Keratinocyte (primary cell): ENCODE measurements at places on chromosomes 4 and X.

DNA sequence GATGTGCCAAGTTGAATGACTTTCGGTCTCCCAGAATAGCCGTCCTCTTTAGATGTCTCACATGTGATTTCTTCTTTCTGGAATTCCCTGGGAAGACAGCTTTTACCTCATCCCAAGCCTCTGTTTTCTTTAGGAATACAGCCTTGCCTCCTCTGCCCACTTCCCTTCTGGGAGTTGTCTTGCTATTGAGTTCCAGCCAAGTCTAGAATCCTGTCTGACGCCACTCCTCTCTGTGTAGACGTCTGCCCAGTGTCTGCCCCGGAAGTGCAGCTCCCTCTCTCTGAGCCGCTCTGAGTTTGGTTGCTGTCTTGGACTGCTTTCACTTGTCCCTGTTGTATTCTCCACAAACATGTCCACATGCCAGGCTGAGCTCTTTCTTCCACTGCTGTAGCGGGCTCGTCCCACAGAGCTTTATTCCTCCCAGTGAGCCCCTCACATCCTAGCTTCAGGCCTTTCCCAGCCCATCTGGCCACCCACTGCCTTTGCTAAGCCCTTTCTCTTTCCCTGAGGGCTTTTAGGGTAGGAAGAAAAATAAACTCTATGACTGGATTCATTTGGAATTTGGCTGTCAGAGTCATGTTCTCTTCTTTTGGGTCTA, 9.0 kb upstream of the IGFBP7 start:
- no peak overlapping the region for H3K4me3 ChIP-seq
- H3K27ac ChIP-seq = peak overlapping the region; percentile 66
- DNase-seq = no peak
- H3K4me1 ChIP-seq = peaks cover 14% of the 10 kb centered on the region
- H3K36me3 ChIP-seq = no peaks in the 10 kb centered on the region
- no peaks in the 10 kb centered on the region for H3K27me3 ChIP-seq

- no peak overlapping the region for H3K27ac ChIP-seq
- DNase-seq = no peak
- peaks cover 5% of the 10 kb centered on the region for H3K27me3 ChIP-seq
Observed at GRCh38 chr4:143618811-143619210, 81.7 kb downstream of the FREM3 start.

GRCh38 chrX:111830571-111830970, 45.4 kb upstream of the TRPC5OS start:
- no peaks in the 10 kb centered on the region for H3K36me3 ChIP-seq
- no peak overlapping the region for H3K27ac ChIP-seq
- no peak for DNase-seq
- H3K4me1 ChIP-seq = no peaks in the 10 kb centered on the region
- no peaks in the 10 kb centered on the region for H3K27me3 ChIP-seq

DNA sequence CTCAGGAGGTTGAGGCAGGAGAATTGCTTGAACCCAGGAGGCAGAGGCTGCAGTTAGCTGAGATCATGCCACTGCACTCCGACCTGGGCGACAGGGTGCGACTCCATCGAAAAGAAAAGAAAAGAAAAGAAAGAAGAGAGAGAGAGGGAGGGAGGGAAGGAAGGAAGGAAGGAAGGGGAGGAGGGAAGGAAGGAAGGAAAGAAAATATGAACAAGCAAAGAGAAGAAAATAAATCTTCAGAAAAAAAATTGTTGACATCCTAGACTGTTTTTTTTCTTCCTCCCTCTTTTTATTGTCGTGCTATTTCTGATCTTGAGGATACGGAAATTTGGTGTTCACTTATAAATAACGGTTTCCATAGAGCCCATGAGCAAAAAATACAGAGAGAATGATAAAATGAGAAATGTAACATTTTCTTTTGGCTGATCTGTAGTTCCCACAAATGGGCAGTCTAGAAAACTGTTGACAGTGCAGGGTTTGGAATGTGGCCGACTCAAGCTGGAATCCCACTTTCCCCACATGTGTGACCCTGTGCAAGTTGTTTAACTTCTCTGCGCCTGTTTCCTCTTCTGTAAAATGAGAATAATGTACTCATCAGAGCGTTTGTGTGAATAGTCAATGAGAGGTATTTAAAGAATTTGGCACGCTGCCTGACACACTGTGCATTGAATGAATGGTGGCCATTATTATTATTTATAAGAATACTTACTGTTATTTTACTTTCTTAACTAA, 19.4 kb downstream of the SORBS2 start:
- H3K27ac ChIP-seq = no peak overlapping the region
- H3K27me3 ChIP-seq = no peaks in the 10 kb centered on the region
- H3K4me3 ChIP-seq = no peak overlapping the region
- no peaks in the 10 kb centered on the region for H3K36me3 ChIP-seq

GRCh38 chr4:70691661-70692060, 3.3 kb downstream of the UTP3 start:
- H3K27ac ChIP-seq = no peak overlapping the region
- H3K4me1 ChIP-seq = peaks cover 19% of the 10 kb centered on the region
- H3K4me3 ChIP-seq = no peak overlapping the region
- no peaks in the 10 kb centered on the region for H3K27me3 ChIP-seq

GRCh38 chr4:149409146-149409545, 406.5 kb downstream of the IQCM start:
- H3K27me3 ChIP-seq = no peaks in the 10 kb centered on the region
- no peaks in the 10 kb centered on the region for H3K36me3 ChIP-seq
- DNase-seq = peak; percentile 44
- peak overlapping the region; percentile 79 for H3K27ac ChIP-seq
- H3K4me3 ChIP-seq = no peak overlapping the region
- H3K4me1 ChIP-seq = peaks cover 14% of the 10 kb centered on the region

DNA sequence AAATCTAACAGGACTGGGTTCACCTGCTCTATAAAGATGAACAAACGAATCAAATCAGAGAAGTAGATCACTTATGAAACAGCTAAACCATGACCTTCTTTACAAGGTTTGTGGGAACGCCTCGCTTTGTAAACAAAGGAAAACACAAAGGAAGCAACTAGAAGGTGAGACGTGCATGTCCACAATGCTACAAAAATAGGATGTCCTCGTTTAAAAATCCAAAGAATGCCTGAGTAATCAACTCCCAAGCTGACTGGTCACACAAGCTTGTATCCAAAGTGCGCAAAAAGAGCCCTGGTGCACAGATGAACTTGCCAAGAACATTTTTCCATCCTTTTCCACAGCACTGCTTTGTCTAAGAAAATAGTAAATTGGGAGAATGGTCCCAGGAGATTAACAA, 6.3 kb upstream of the SH3KBP1 start:
- DNase-seq = no peak
- no peak overlapping the region for H3K4me3 ChIP-seq
- no peak overlapping the region for H3K27ac ChIP-seq
- no peaks in the 10 kb centered on the region for H3K27me3 ChIP-seq
- peaks cover 3% of the 10 kb centered on the region for H3K4me1 ChIP-seq

GRCh38 chr4:138981930-138982390, 33.6 kb upstream of the NOCT start:
- H3K4me1 ChIP-seq = peaks cover 6% of the 10 kb centered on the region

DNA sequence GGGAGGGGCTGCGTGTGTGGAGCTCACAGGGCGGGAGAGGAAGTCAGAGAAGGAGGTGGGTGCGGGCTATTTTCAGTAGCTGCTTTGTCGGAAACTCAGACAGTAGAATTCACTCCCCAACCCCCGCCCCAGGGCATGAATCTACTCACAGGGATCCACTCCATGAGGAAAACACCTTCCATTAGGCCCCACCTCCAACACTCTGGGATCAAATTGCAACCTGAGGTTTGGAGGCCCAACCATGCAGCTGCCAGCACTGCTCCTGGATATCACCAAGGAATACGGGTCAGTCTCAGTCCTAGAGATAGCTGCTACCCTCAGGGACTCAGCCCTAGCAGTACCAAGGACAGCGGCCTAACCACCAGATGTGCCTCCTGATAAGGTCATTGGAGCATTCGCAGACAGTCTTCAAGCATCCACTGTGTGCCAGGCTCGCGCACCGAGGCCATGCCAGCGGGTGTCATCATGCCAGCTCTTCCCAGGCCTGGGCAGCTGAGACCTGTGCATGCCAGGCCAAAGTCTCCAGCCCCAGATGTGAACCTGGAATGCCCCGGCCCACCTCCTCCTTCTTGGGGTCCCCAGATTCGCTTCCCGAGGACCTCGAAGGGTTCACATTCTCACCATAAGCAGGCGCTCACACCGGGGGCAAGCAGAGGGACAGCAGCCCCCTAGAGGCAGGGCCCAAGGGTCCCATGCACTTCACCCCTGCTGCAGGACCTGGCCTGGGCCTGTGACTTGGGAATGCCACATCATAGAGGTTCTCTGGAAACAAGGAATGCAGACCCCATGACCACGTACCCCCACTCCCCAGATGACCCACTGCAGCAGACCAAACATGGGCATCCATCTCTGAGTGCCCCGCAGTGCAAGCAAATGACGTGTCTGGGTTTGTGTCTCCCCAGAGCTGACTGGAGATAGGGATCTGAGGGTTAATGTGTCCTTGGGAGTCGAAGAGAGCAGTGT, 102.3 kb downstream of the ADRA2C start:
- no peak overlapping the region for H3K27ac ChIP-seq
- DNase-seq = no peak
- no peaks in the 10 kb centered on the region for H3K36me3 ChIP-seq
- no peak overlapping the region for H3K4me3 ChIP-seq
- H3K27me3 ChIP-seq = peaks cover 27% of the 10 kb centered on the region

DNA sequence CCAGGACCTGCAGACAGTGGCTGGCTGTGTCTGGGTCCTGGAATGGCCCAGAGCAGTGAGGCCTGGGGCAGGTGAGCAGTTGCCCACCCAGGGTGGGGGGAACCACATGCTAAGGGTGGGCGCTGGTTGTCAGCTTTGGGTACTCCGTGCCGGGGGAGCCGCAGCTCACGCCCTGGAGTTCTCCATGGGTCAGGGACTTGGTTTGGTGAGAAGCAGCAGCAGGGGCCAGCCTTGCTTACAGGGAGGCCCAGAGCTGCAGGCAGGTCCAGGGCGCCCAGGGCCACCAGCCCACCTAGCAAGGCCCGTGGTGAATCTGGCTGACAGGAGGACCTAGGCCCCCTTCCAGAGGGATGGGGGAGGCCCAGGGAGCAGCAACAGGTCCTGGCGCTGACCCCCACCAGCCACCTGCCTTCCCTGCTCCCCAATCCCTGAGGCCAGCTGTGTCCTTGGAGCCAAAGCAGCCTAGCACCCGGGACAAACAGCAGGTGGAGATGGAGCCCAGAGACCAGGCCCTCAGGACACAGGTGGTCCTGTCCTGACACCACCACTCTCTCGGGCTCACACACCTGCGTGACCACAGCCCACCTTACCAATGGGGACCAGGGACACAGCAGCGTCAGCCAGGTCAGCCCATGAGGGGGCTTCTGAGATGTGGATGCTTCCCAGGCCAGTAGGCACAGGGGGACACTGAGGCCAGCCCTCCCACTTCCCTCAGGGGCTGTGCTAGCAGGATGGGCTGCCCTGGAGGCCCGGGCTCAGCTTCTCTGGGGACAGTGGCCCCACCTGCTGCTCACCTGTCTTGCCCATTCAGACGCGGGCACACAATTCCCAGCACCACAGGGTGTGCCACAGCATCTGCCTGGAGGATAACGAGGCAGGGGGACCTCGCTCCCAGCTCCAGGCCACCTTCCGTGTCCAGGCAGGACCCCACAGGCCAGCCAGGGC, 3.5 kb downstream of the MXD4 start:
- H3K27ac ChIP-seq = no peak overlapping the region
- H3K27me3 ChIP-seq = no peaks in the 10 kb centered on the region
- H3K4me3 ChIP-seq = no peak overlapping the region
- H3K36me3 ChIP-seq = peaks cover 16% of the 10 kb centered on the region

GRCh38 chr4:120688791-120689190, 233.7 kb downstream of the PRDM5 start:
- no peak for DNase-seq
- no peak overlapping the region for H3K4me3 ChIP-seq
- no peak overlapping the region for H3K27ac ChIP-seq
- H3K27me3 ChIP-seq = no peaks in the 10 kb centered on the region
- no peaks in the 10 kb centered on the region for H3K36me3 ChIP-seq

- H3K4me1 ChIP-seq = no peaks in the 10 kb centered on the region
- H3K36me3 ChIP-seq = no peaks in the 10 kb centered on the region
- H3K27me3 ChIP-seq = no peaks in the 10 kb centered on the region
- DNase-seq = no peak
- no peak overlapping the region for H3K4me3 ChIP-seq
Observed at GRCh38 chr4:29708473-29708872, 1011.7 kb upstream of the PCDH7 start.

DNA sequence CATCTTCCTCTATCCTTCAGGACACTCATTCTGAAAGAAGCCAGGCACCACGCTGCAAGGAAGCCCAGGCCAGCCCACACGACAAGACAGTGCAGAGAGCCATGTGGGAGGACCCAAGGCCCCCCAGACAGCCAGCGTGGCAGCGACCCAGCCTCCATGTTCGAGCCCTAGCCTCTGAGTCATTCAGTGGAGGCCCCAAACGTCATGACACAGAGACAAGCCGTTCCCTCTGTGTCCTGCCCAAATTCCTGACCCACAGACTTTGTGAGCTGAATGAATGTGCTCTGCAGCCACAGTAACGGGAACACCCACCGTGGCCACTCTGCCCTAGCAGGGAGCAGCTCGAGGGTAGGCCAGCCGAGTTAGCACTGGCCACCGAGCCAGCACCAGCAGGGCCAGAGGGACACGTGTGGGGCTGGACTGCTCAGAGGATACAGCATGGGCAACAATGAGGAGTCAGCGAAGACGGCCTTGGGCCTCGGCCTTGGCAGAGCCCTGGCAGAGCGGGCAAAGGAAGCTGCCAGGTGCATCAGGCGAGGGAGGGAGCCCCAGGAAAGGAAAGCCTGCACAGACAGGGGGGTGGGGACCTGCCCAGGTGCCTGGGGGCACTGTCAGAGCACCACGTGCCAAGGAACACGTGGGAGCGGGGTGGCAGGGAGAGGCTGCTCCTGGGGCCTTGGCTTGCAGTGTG, 8.6 kb downstream of the BLOC1S4 start:
- no peak for DNase-seq
- no peaks in the 10 kb centered on the region for H3K27me3 ChIP-seq
- no peaks in the 10 kb centered on the region for H3K36me3 ChIP-seq
- no peak overlapping the region for H3K27ac ChIP-seq
- no peak overlapping the region for H3K4me3 ChIP-seq

- no peak for DNase-seq
- H3K4me1 ChIP-seq = no peaks in the 10 kb centered on the region
- no peaks in the 10 kb centered on the region for H3K36me3 ChIP-seq
- H3K27ac ChIP-seq = no peak overlapping the region
- no peak overlapping the region for H3K4me3 ChIP-seq
Observed at GRCh38 chr4:10893395-10893794, 208.8 kb upstream of the CLNK start.

DNA sequence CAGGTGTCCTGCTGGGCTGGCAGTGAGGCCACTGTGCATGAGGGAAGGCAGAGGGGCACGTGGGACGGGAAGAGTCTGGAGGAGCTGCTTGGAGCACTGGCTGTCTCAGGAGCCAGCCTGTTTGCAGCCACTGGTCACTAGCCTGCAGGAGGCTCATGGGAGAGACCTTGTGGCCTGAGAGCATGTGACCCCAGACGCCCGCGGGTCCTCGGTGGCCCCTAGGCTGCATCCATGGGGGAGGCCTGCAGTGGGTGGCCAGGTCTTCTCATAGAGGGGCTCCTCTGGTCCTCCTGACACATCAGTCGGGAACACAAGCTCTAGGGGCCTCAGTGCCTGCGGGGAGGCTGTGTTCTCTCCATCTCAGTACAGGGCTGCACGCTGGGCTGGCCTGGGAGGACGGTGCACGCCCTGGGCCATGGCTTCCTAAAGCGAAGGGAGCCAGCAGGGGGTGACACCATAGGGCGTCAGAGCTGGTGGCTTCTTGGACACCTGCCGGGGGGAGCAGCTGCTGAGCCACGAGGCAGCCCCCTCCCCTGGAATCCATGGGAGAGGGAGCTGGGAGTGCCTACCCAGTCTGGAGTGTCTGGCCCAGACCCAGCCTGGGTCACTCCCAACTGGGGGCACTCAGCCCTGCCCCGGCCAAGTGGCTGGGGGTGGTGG, 12.3 kb downstream of the NAT8L start:
- no peak for DNase-seq
- no peaks in the 10 kb centered on the region for H3K4me1 ChIP-seq
- H3K4me3 ChIP-seq = no peak overlapping the region
- H3K27ac ChIP-seq = no peak overlapping the region
